ENCODE measurements at places on chromosomes 6 and 20. TPM values are rescaled to one million over a fixed set of nuclear protein-coding genes. Genes with fewer than 3 reads are reported as not detected.

SRSF12 gene
- 0.74 TPM for total RNA-seq

MTFR2 gene
- total RNA-seq, result 30.0 TPM

KIF6 gene
- 0.62 TPM for total RNA-seq

CYP39A1 gene
- total RNA-seq, result not detected

CLDN20 gene
- not detected for total RNA-seq

HCRTR2 gene
- not detected for total RNA-seq

MAP3K4 gene
- total RNA-seq, result 38.1 TPM

SIRPB1 gene
- total RNA-seq, result 4.5 TPM

ROS1 gene
- total RNA-seq, result not detected

C6orf15 gene
- total RNA-seq, result not detected

GRM1 gene
- total RNA-seq, result not detected

CRISP3 gene
- not detected for total RNA-seq

WFDC5 gene
- not detected for total RNA-seq

TNFRSF6B gene
- not detected for total RNA-seq

MACROD2 gene
- 0.14 TPM for total RNA-seq

LGSN gene
- total RNA-seq, result not detected

XKR7 gene
- 0.04 TPM for total RNA-seq

HTR1E gene
- total RNA-seq, result not detected

MUC21 gene
- not detected for total RNA-seq

Measured in activated naive CD8-positive, alpha-beta T cell treated with anti-CD3 and anti-CD28 coated beads for 36 hours (primary cell).